DND-41 (cell line): ENCODE measurements at places on chromosomes 6 and 20.

GRCh38 chr20:5691918-5692618 lies 58.1 kb upstream of the SHLD1 start:
- H3K27ac ChIP-seq, result no peak overlapping the region
- H3K27me3 ChIP-seq, result peaks cover 7% of the 10 kb centered on the region

DNA sequence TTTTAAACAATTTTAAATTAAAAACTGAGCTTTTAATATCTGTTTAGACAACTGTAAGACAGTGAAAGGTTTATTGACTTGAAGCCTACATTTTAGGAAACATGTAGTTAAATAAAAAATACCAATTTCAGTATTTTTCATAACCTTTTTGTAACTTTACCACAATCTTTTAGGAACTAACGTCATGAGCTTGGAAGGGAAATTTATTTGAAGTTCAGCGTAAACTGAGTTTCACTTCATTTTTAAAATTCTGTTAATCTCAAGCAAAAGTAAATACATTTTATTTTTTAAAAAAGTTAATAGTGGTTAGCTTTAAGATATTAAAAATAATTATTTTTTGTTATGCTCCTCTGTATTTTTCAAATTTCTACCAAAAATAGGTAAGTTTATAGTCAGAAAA lies 5.5 kb downstream of the CST7 start:
- H3K4me3 ChIP-seq, result no peak overlapping the region
- H3K27me3 ChIP-seq, result no peaks in the 10 kb centered on the region
- peaks cover 31% of the 10 kb centered on the region for H3K36me3 ChIP-seq

DNA sequence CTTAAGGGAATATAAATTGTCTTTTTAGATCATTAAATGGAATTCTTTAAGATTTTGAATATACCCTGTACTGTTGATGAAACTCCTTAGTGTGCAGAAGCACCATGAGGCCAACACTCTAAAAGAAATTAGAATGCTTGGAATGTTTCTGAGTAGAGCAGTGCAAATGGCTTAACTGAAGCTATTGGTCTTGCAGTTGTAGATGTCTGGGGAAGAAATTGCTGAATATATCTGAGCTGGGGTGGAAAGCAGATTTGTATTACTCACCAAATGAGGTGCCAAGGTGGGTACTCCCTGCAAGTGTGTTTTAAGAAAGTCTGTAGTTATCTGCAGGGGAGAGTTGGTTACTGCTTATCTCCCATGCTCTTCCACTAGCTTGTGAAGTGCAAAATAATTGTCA lies 119.0 kb downstream of the ADGRG6 start:
- peaks cover under 1% of the 10 kb centered on the region for H3K27me3 ChIP-seq
- no peaks in the 10 kb centered on the region for H3K36me3 ChIP-seq
- no peak for DNase-seq
- no peaks in the 10 kb centered on the region for H3K4me1 ChIP-seq

DNA sequence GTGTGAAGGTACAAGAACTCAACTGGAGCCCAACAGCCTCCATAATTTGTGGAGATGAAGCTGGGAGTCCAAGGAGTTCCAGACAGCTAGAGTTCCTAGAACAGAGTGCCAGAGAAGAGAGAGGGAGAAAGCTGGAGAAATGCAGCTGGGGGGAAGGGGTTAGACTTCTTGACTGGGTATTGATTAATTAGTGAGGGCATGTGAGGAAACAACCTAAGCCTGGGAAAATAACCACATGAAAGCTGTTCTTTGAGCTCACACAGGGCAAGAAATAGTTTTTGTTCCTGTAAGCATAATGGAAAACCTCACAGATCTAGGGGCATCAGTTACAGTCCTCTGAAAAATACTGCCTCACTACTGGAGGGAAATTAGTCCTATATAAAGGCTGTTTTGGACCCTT lies 230.5 kb upstream of the FKBP1C start:
- no peak overlapping the region for H3K4me3 ChIP-seq
- no peaks in the 10 kb centered on the region for H3K27me3 ChIP-seq
- H3K36me3 ChIP-seq, result no peaks in the 10 kb centered on the region
- no peak overlapping the region for H3K27ac ChIP-seq

GRCh38 chr6:130692659-130693058 lies 134.5 kb upstream of the SMLR1 start:
- H3K27ac ChIP-seq, result no peak overlapping the region
- H3K27me3 ChIP-seq, result no peaks in the 10 kb centered on the region
- H3K36me3 ChIP-seq, result no peaks in the 10 kb centered on the region
- DNase-seq, result no peak
- no peak overlapping the region for H3K4me3 ChIP-seq

DNA sequence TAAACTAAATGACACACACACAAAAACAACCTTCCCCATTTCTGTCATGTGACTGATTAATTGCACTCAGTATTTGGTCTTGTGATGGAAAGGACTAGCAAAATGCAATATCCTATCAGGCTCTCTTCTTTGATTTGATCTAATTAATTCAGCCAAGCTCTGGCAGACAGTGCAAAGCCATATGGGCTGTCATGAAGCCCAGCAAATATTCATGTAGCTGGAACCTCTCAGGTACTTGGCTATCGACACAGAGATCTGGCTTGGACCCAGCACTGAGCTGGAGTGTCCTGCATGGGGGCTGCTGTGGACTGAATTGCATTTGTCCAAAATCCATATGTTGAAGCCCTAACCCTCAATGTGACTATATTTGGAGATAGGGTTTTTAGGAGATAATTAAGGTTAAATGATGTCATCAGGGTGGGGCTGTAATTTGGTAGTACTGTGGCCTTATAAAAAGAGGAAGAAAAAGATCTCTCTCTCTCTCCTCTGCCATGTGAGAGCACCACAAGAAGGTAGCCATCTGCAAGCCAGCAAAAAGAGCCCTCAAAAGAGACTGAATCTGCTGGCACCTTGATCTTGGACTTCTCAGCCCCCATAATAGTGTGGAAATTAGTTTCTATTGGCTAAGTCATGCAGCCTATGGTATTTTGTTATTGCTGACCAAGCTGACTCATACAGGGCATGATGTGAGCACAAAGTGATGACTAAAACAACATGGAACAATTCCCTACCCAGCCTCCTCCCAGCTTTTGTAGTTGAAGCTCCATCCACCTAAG lies 77.1 kb downstream of the STMND1 start:
- no peak for DNase-seq
- H3K27ac ChIP-seq, result no peak overlapping the region
- no peaks in the 10 kb centered on the region for H3K27me3 ChIP-seq

GRCh38 chr20:21101932-21102575 lies 4.1 kb downstream of the LINC00237 start:
- no peak for DNase-seq
- no peak overlapping the region for H3K27ac ChIP-seq
- H3K27me3 ChIP-seq, result peaks cover 22% of the 10 kb centered on the region

- H3K36me3 ChIP-seq, result no peaks in the 10 kb centered on the region
- no peaks in the 10 kb centered on the region for H3K4me1 ChIP-seq
- no peak for DNase-seq
Measured at GRCh38 chr6:128464790-128465189, 55.6 kb downstream of the PTPRK start.

GRCh38 chr20:12113075-12113467 lies 195.4 kb downstream of the BTBD3 start:
- no peak overlapping the region for H3K4me3 ChIP-seq
- no peak overlapping the region for H3K27ac ChIP-seq
- H3K4me1 ChIP-seq, result no peaks in the 10 kb centered on the region

DNA sequence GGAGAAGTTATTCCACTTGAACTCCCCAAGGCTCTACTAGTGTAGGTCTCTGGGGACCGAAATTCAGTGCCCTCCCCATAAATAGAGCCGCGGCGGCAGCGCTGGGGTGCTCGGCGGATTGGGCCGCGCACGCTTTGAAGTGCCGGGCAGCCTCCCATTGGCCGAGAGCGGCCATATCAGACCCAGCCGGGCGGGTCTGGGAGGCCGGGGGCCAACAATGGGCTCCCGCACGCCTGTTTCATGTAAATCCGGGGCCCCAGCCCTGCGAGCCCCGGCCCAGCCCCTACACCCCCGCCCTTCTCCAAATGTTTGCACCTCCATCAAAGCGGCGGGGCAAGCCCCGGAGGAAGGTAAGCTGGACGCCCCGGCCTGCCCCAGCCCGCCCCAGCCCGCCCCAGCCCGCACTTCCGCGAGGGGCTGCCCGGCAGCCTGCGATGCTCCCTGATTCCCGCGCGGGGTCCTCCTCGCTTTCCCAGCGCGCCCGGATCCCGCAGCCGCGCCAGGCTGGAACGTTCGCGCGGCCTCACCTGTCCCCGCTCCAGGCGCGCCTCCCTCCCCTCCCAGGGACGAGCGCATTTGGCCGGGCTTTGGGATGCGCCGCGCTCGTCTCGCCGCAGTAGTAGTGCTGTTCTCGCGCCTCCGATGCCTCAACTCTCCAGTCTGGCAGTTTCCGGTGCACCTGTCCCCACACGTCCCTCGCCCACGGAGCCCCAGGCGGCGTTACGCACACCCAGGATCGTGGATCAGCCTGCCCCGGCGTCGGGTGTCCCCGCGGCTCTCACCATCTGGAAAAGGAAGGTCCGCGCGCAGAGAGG lies at the start of gene TBXT:
TSS of gene TBXT (minus strand) at position 51 of the 815 bp plus-strand sequence. CDS start 260 bp downstream, outside the sequence.
- peaks cover 24% of the 10 kb centered on the region for H3K4me1 ChIP-seq
- H3K27me3 ChIP-seq, result no peaks in the 10 kb centered on the region
- DNase-seq, result no peak
- no peaks in the 10 kb centered on the region for H3K36me3 ChIP-seq
- no peak within 1 kb of the TSS for H3K4me3 ChIP-seq

DNA sequence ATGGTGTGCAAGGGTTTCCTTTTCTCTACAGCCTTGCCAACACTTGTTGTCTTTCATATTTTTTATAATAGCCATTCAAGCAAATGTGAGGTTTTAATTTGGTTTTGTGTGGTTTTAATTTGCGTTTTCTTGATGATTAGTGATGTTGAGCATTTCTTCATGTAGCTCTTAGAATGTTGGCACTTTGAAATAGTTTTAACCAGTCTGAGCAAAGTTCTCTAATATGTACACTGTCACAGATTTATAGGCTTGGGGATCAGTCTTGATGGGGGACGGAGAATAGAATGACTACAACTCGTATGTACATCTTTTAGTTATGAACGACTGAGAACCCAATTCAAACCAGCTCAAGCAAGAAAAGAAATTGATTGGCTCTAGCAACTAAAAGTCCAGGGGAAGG lies 1003.1 kb downstream of the KIF16B start:
- H3K4me3 ChIP-seq, result no peak overlapping the region
- DNase-seq, result no peak
- H3K4me1 ChIP-seq, result no peaks in the 10 kb centered on the region
- no peaks in the 10 kb centered on the region for H3K27me3 ChIP-seq

DNA sequence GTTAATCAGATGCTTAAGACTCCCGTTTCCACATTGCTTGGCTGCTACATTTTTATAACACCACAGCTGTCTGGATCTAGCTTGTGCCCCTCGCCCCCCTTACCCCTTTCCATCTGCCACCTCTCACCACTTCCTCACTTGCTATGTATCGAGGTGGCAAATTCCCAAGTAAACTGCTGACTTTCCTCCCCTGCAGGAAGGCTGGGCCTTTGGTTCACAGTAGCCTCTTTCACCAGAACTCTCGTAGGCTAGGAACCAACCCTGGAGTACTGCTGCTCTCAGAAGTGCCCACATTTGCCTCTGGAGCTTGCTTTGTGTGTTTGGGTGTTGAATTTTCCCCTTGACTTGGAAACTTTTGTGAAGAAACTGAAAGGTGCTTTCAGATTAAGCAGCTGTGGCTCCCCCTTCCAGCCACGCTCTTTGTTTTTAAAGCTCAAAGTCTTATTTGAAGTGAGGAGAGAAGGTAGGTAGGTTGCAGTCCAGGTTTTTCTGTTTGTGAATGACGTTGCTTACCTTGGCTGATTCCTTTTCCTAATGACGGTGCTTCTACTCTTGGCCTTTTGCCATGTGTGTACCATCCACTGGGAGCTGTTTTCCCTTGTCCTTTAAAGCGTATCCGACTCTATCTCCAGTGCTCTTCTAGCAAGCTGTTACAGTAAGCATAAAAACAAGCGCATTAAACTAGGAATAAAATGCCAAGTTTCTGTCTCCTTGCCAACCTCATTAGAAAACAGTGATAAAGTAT lies 90.4 kb downstream of the CARMIL1 start:
- peak overlapping the region; percentile 37 for H3K27ac ChIP-seq
- no peaks in the 10 kb centered on the region for H3K27me3 ChIP-seq
- H3K36me3 ChIP-seq, result no peaks in the 10 kb centered on the region
- no peak overlapping the region for H3K4me3 ChIP-seq
- peaks cover 30% of the 10 kb centered on the region for H3K4me1 ChIP-seq
- peak; percentile 41 for DNase-seq

DNA sequence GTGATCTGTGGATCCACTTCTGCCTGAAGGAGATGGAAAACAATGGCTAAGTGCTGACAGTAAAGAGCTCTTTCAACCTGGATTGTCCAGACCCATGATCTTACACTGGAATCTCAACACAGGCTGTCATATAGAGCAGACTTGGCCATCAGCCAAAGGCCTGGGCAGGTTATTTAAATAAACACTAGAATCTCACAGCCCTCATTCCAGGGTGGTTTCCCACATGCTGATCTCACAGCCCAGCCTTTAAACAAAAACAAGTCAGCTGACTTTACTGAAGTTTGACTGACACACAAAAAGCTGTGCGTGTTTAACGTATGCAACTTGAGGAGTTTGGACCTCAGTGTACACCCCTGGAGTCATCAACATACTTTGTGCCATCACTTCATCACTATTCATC lies 28.4 kb downstream of the SYNDIG1 start:
- no peak for DNase-seq
- no peaks in the 10 kb centered on the region for H3K27me3 ChIP-seq
- H3K36me3 ChIP-seq, result no peaks in the 10 kb centered on the region
- H3K27ac ChIP-seq, result no peak overlapping the region

DNA sequence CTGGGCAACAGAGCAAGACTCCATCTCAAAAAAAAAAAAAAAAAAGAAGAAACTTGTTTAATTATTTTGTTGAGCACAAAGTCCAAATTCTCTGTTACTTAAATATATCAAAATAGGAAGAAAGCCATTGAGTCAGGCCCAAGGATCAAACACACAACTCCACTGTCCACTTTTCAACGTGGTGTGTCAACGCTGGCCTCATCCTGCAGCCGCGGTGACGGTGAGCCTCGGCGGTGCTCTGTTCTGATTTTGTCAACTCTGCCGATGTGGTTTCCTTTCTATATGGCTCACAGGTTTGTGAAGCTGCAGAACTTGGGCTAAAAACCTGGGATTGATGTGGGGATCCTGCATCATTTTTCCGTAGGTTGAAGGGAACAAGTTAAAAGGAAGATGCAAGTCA lies 3.2 kb upstream of the SMOC2 start:
- H3K4me3 ChIP-seq, result no peak overlapping the region
- no peaks in the 10 kb centered on the region for H3K36me3 ChIP-seq
- no peak overlapping the region for H3K27ac ChIP-seq
- DNase-seq, result no peak
- no peaks in the 10 kb centered on the region for H3K4me1 ChIP-seq

DNA sequence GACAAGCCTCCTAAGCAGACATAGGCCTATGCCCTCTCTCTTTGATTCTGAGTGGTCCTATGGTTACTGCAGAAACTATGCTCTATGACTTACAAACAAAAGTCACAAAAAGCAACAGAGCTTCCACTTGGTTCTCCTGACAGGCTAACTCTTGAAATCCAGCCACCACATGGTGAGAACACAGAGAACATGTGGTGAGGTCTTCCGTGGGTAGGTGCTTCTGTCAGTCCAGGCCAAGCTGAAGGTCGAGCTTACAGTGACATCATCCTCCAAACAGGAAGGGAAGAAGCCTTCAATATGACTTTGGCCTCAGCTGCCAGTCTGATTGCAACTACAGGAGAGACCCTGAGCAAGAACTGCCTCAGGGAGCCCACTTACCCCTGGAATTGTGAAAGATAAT lies 265.5 kb downstream of the TBX18 start:
- no peak for DNase-seq
- no peaks in the 10 kb centered on the region for H3K4me1 ChIP-seq
- no peak overlapping the region for H3K4me3 ChIP-seq
- no peak overlapping the region for H3K27ac ChIP-seq
- H3K36me3 ChIP-seq, result no peaks in the 10 kb centered on the region
